ENCODE measurements at places on chromosomes 12 and 14. TPM values are rescaled to one million over a fixed set of nuclear protein-coding genes. Genes with fewer than 3 reads are reported as not detected.
A peak's percentile ranks its signal among the peaks of the same experiment; 100 is the strongest.

The AICDA gene
- total RNA-seq, result 0.30 TPM

The CNTN1 gene
- 2.0 TPM for total RNA-seq

The FSCB gene
- not detected for total RNA-seq

The GPR84 gene
- total RNA-seq, result not detected

The NEUROD4 gene
- total RNA-seq, result not detected

The COQ10A gene
- total RNA-seq, result 7.5 TPM

The KCNH5 gene
- total RNA-seq, result not detected

The OR4E1 gene
- not detected for total RNA-seq

The CATSPERB gene
- total RNA-seq, result 0.17 TPM

DNA sequence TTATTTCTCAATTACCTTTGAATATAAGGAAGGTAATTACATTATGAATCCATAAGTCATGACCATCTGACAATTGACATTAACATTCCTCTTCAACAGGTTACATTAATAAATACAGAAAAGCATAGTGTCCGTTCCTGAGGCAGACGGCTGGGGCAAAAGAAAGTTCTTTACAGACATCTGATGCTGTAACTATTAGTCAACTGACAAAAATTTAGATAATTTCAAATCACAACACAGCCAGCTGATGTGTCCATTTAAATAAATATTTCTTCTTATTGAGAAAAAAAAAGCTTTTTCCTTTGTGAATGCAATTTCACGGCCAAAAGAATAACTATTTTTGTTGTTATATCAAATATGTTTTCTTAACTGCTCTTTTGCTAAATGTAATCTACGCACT is 9.2 kb upstream of the PYROXD1 start:
- no peak for DNase-seq

DNA sequence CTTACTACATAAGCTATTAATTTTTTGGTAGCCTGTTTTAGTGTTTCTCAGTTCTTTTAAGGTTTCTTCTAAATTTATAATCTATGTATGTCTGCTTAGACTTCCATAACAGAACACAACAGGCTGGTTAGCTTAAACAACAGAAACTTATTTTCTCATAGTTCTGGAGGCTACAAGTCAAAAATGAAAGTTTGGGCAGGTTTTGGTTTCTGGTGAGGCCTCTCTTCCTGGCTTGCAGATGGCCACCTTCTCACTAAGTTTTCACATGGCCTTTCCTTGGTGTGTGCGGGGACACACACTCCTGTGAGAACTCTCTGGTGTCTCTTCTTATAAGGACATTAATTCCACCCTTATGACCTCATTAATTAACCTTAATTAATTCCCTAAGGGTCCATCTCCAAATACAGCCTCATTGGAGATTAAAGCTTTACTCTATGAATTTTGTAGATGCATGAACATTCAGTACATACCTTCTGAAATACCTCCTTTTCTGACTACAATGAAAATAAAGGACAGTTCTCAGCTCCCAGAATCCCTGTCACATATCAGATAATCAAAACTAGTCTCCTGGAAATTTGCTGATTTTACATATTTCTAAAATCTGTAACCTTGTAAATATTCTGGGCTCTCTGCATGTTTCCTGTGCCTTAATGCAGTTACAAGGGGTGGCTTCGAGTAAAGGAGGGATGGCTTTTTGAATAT is 23.2 kb upstream of the BMAL2 start:
- no peak for DNase-seq

- peak; percentile 31 for DNase-seq
These were observed 4.3 kb upstream of the KRT81 start for GRCh38 chr12:52295663-52296062.

DNA sequence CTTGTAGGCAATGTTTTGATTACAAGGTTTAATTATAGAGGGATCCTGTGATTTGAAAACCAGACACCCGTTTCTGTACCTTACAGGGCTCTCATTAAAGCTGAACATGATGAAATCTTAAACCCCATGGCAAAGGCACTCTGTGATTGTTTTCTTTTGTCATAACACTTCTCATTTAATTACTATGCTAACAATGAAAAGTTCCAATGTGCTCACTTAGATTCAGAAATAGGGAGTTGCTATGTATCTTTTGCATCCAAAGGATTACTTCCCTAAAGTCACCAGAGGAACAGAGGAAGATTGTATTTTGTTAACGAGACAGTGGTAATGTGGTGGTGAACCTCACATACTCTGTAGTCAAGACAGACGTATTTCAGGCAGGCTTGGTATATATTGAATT is 81.5 kb upstream of the MYF6 start:
- peak; percentile 18 for DNase-seq

DNA sequence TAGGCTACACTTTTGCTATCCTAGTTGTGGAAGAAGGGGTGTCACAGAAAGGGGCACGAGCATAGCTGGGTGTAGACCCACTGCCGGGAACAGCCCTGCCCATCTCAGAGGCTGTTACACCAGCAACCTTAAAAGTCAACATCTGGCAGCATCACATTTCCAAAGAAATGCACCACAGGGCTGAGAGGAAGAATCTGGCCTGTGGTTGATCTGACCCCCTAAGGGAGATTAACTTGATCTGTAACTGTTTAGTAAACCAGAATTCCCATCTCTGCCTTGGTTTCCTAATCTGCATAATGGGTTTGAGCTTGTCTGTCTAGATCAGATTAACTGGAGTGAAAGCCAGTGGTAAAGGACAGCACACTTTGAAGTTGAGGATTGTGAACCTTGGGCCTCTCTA is 1.3 kb downstream of the LRP1-AS start:
- DNase-seq, result no peak

DNA sequence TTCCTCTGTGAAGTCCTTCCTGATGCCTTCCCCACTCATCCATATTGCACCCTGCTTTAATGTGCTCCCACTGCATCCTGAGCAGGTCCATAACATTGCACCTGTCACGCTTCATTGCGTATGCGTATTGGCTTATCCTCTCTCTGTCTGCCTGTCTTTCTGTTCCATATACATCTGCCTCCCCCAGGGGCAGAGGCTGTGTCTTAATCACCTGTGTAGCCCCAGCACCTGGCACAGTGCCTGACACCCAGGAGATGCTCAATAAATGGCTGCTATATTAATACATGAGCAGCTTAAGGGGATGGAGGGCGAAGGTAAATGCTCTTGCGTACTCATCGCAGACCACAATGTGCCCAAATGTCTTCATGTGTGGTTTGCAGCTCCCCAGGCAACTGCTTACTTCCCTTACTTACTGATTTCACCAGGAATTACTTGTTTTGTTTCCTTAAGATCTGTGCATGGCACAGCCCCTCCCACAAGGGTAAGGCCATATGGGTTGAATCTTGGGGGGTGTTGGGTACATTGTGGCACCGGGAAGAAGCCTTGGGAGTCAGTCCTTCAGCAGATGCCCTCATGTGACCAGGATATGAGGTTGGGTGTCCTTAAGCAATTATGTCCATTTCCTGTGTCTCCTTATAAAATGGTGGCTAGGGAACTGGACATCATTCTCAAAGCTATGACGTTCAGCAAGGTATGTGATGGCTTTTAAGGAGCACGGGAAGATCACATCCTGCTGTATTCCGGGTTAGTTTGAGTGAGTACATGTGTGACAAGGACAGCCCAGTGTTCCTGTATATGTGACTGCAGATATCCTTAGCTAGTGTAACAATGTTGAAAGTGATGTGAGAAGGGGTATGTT is 848 bp upstream of the CPNE6 start:
- DNase-seq, result no peak

DNA sequence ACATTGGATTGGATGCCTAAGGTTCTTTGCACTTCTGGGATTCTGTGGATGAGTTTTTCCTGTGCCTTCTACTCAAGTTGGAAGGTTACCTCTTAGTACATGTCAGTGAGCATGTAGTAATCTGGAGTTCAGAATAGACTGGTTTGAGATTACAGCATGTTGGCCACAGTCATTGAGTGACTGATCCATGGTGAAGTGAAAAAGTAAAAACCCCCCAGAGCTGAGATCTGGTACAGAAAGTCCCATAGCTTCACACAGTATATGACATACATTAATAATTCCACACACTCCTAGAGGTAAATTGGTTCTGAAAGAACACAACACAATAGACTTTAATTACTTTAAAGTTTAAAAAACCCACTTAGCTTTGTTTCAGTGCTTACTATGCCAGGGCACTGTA is 11.9 kb upstream of the CCND2 start:
- DNase-seq, result no peak

- no peak for DNase-seq
These were observed 45.8 kb upstream of the TBX3 start for GRCh38 chr12:114729731-114730130.

DNA sequence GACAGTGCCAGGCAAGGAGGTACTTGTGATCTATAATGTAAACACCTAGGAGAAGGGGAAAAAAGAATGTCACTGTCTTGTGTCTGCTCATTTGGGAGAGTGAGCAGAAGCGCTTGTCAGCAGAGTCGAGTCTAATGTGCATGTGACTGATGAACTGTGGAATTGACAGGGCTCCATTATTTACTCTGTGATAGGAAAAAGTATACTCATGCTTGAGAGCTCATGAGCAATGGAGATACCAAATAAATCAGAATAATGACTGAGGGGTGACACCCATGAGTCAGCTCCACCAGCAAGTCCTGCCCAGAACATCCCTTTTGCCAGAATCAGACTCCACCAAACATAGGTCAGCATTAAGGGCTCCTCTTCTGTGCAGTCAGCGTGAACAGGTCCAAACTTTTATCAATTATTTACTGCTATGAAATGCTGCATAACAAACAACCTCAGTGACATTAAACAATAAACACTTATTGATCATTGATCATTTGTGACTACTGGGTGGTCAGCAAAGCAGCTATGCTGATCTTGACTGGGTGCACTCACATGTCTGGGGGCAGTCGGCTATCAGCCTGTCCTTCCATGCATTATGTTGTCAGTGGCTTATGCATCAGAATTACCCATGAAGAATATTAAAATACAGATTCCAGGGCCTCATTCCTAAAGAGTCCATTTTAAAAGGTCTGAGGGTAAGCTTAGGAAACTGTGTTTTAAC is 29.2 kb upstream of the WSCD2 start:
- DNase-seq, result no peak

GRCh38 chr14:92965281-92965680 is 42.3 kb downstream of the CHGA start:
- no peak for DNase-seq

DNA sequence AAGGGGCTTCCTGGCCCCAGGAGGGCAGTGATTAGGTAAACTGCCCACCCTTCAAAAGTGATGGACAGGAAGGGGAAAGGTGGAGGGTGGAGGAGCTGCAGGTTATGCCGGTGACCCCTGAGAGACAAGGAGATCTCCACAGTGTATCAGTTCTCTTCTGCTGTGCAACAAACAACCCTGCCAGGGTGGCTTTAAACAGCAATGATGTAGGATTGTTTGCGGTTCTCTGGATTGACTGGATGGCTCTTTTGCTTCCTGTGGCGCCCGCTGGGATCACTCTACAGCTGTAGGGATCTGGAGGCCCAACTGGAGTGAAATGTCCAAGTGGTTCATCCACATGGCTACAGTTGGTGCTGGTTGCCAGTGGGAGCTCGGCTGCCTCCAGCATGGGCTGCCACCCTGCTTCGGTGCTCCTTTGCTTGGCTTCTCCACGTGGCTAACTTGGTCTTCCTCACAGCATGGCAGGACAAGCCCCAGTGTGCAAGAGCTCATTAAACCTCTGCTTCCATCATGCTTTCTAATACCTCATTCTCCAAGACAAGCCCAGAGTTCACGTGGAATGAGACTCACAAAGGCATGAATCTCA is 8.6 kb upstream of the ANKRD9 start:
- DNase-seq, result no peak

- no peak for DNase-seq
These were observed 172.2 kb upstream of the DDHD1 start for GRCh38 chr14:53325176-53325806.
